WTC11 (cell line): ENCODE measurements at places on chromosomes 6 and 20.

DNA sequence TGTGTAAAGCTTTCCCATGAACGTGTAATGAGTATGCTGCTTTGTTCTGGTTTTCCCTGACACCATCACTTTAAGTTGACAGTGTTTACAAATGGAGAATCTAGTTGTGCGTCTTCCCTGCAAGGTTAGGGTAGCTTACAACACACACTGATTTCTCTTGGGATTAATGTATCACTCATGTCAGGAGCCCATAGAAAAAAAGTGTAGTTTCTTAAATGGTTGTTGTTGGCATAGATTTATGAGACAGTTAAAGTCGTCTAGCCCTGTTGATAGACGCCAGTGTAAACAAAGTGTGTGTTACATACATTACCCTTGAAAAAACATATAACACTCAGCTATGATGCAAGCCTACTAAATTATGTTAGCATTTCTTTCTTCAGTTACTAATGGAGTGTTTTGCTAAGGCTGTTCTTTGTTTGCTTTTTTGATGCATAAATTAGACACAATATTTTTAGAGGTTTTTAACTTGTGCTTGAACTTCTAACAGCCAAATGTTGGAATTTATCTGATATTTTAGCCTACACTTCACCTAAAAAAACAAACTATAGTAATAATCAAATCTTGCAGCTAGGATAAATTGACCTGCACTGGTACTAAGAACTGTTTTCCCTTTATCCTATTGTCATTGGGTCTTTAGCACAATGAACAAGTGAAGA lies 88.6 kb downstream of the RNF217 start:
- no peak overlapping the region for H3K4me3 ChIP-seq
- H3K4me1 ChIP-seq: peaks cover 9% of the 10 kb centered on the region
- H3K36me3 ChIP-seq: no peaks in the 10 kb centered on the region
- no peak overlapping the region for H3K27ac ChIP-seq

DNA sequence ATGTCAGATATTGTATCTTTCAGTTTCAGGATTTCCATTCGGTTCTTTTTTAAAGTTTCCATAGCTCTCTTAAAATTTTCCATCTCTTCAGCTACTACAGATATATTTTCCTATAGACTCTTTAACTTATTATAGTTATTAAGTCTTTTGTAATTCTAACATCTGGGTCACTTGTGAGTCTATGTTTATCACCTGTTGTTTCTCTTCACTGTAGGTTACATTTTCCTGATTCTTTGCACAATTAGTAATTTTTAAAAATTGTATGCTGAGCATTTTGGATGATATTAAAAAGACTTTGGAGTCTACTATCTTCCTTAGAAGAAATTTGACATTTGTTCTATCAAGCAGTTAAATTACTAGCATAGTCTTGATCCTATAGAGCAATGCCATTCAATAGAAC lies 140.7 kb downstream of the QRSL1 start:
- H3K36me3 ChIP-seq: peaks cover 18% of the 10 kb centered on the region
- peaks cover 14% of the 10 kb centered on the region for H3K4me1 ChIP-seq
- DNase-seq: no peak
- no peak overlapping the region for H3K4me3 ChIP-seq

DNA sequence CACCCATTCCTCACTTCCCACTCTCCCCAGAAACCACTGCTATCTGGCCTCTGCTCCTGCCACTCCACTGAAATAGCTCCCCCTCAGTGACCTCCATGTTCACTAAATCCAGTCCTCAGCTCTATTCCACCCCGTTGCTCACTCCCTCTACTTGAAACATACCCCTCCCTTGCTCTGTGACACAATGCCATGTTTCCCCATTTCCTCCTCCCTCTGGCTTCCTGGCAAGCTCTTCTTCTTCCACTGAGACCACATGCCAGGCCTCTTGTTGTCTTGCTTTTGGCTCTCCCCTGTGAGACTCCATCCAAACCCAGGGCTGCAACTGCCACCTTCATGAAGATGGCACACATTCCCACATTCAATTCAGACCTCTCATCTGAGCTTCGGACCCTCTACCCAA lies 13.9 kb downstream of the TMEM151B start:
- H3K27me3 ChIP-seq: peaks cover 60% of the 10 kb centered on the region
- H3K4me3 ChIP-seq: no peak overlapping the region
- H3K4me1 ChIP-seq: no peaks in the 10 kb centered on the region
- DNase-seq: no peak

DNA sequence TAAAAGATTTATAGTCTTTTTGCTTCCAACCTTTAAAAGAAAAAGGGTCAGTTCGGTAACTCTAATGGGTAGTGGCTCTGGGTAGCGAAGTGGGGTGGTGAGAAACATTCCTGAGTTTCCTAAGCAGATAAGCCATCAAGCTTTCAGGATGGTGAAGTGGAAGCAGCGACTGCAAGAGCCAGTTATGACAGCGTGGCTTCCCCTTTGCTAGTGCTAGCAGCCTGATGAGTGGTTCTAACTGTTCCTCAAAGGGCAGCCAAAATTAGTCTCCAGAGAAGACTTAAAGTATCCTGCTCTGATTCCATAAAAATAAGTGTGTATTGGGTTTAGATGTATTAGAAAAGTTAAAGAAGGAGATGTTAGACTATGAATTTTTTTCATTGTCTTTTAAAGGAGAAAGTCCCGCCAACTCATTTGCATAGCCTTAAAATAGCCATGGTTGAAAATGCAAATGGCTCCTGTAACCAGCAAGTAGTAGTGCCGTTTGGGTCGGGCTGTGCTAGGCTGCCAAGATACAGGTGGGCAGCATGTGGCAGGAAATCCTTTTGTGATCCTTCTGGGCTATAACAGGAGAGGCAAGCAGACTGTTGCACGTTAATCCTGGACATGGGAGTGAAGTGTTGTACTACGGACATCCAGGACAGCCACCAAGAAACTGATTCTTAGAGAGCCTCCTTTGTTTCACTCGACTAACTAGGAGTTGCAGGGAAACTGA lies 18.0 kb downstream of the ELOVL2 start:
- peak overlapping the region; percentile 55 for H3K4me3 ChIP-seq
- no peaks in the 10 kb centered on the region for H3K27me3 ChIP-seq
- no peaks in the 10 kb centered on the region for H3K36me3 ChIP-seq
- peak overlapping the region; percentile 94 for H3K27ac ChIP-seq
- H3K4me1 ChIP-seq: peaks cover 49% of the 10 kb centered on the region

DNA sequence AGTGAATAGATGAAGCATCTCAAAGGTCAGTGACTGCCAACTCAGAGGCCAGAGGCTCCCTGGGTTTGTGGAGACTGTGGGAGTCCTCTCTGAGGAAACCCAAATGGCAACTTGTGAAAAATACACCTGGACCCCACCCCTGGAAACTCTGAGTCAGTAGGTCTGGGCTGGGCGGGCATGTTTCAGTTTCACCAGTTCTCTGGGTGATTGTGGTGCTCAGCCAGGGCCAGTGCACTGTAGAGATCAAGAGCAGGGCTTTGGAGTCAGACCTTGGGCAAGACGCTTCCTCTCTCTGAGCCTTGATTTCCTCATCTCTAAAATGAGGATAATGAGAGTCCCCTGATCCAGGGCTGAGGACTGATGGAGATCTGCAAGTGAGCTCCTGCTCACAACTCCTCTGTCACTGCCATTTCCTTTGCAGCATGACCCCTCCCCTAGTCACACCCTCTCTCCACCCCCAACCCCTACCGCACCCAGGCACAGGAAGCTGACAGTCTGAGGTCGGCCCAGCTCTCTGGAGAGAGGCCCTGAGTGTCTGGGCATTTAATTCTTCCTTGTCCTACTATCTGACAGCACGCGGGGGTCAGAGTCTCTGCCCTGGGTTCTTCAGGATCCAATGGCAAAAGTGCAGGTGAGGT lies 5.1 kb downstream of the DEF6 start:
- no peaks in the 10 kb centered on the region for H3K36me3 ChIP-seq
- H3K4me3 ChIP-seq: no peak overlapping the region
- DNase-seq: peak; percentile 52
- peaks cover 34% of the 10 kb centered on the region for H3K4me1 ChIP-seq
- H3K27ac ChIP-seq: 0 out of 2 replicates have a peak overlapping the region, but pooled peaks have one; percentile 48

GRCh38 chr6:73614802-73615201 lies 39.0 kb downstream of the SLC17A5 start:
- H3K4me1 ChIP-seq: peaks cover under 1% of the 10 kb centered on the region; the same call in 1 of the 2 replicates
- DNase-seq: no peak
- peaks cover 14% of the 10 kb centered on the region for H3K36me3 ChIP-seq
- H3K4me3 ChIP-seq: no peak overlapping the region
